ENCODE measurements at places on chromosomes 3 and 15.

DNA sequence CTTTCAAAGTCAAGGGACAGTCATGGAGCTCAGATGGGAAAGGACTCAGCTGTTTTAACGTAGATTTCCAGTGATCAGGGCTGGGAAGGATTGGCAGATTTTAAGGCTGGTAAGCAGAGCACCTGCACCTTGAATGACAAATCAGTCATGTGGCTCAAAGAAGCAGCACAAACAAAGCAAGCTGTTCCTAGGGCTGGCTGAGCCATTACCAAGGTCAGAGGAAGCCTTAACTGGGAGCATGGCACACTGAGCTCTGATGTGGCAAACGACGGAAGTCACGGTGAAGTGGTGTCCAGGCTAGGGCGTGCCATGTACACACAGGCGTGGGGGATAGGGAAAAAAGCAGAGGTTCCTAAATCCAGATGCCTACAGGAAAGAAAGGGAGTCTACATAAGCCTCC is 84.6 kb upstream of the PFN2 start:
- no peak for DNase-seq

GRCh38 chr15:76823890-76824289 is 81.2 kb downstream of the SCAPER start:
- no peak for DNase-seq

DNA sequence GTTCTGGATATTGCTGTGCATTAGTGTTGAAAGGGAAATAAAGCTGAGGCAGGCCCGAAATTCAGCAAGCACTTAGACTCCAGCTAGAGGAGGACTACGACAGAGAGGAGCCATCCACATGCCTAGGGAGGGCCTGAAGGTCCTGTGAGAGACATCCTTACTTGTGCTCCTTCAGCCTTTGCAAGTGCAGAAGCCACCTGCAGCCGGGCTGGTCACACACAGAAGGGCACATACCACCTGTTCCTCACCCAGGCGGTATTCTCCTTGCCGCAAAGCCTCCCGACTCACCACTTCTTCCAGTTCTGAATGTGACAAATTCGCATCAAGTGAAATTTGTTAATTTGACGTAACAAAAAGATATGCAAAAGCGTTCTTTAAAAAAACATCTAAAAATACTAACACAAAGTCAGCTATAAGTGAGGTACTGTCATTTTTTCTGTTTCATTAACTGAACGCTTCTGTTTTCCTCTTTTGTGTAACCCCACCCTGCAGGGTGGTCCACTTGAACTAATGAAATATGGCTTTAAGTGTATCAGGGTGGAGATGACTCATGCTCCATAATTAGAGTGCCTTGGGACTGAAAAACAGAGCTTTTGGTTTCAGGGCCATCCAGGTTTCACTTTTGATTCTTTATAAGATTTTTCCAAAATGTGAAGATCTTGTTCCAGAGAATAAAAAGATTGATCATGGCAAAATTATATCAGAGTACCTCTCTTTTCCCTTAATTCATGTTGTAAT is 467.9 kb upstream of the ATP11B start:
- no peak for DNase-seq

DNA sequence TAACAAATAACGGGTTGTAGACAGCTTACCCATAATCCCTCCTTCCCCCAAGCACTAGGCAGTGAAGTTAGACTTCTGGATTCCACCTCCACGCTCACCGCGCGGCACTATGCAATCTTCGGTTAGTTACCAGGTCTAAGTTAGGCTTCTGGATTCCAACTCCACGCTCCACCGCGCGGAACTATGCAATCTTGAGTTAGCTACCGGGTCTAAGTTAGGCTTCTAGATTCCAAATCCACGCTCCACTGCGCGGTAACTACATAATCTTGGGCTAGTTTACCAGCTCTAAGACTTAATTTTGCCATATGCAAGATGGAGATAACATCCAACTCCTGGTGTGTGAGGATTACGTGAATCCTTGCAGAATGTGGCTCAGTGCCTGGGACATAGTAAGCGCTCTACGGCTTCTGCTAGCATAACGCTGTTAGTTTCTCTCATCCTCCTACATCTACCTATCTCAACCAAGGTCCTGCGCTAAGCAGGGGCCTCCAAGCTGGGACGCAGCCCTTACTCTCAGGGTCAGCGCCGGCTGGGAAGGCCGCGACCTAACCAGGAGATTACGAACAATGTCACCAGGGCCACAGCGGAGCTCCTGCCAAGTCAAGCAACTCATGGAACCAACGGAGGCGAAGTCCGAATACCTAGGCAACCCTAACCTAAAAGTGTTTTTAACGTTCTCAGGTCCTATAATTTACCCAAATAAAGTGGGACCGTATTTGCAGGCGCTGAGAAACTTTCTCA is 497 bp upstream of the RPLP1 start:
- DNase-seq, result no peak

- DNase-seq, result no peak
Measured at GRCh38 chr15:94164202-94164807, 67.1 kb upstream of the MCTP2 start.

GRCh38 chr3:196220587-196220986 is 4.3 kb downstream of the SLC51A start:
- no peak for DNase-seq

DNA sequence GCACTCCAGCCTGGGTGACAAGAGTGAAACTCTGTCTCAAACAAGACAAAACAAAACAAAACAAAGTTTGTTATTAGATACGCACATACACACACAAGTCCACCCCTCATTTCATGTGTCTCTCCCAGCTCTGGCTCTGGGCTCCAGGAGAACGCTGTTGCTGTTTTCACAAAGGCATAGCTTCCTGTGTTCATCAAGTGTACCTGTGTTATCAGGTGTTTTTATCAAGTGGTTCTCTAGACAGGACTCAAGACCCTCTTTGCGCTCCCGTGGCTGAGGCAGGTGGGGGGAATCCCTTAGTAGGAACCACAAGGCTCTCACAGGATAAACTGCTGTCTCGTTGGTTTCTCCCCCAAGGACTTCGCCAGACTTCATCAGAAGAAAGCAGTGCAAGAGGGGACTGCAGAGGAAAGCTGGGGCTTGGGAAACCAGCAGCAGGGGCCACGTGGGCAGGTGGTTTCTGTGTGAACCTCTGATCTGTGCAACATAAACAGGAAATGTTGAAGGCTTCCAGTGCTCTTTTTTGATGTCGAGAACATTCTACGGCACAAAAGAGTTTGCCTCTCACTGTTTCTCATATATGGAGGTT is 6.9 kb upstream of the PPP1R2 start:
- DNase-seq, result peak; percentile 84

DNA sequence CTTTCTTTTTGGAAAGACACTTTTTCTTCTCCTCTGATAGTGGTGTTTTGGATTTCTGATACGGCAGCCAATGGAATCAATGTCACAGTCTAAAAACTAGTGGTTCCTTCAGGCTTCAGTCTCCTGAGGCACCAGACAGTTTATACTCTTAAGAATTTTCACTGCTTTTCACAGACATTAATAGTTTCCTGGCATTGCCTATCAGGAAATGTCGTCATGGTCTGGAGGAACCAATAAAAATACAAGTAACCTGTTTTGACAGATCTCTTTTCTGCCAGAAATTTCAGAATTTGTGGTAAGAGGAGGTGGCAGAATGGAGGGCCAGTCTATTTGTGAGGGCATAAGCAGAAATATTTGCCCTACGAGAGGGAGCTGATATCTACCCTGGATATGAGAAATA is 44.8 kb downstream of the FILIP1L start:
- DNase-seq, result no peak

DNA sequence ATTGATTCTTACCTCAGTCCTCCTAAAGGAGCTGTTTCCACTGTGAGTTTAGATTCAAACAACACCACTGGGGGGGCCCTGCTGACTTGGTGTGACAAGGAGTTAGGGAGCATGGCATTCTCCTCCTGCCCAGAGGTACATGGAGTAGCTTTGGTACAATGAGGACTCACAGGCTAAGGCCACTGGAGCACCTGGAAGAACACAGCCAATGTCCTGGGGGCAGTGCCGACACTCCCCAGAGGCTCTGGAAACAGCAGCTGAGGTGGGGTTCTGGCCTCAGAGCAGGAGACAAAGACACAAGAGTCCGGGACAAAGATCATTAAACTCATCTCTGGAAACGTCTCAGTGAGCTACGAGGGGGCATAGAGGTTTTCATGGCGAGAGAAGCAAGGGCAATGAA is 69.7 kb upstream of the POMGNT2 start:
- no peak for DNase-seq

DNA sequence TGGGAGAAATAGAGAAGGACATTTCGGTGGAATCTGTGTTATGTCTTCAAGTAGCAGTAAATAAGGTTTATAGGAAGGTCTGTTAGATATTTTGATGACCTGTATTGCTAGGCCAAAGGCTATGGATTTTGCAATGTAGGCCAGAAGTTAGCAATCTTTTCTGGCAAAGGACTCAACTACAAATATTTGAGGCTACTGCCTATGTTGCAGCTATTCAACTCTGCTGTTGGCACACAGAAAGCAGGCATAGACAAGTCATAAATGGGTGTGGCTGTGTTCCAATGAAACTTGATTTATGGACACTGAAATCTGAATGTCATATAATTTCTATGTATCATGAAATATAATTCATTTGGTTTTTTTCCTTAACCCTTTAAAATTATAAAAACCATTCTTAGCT is 438.7 kb upstream of the C2CD4B start:
- no peak for DNase-seq

DNA sequence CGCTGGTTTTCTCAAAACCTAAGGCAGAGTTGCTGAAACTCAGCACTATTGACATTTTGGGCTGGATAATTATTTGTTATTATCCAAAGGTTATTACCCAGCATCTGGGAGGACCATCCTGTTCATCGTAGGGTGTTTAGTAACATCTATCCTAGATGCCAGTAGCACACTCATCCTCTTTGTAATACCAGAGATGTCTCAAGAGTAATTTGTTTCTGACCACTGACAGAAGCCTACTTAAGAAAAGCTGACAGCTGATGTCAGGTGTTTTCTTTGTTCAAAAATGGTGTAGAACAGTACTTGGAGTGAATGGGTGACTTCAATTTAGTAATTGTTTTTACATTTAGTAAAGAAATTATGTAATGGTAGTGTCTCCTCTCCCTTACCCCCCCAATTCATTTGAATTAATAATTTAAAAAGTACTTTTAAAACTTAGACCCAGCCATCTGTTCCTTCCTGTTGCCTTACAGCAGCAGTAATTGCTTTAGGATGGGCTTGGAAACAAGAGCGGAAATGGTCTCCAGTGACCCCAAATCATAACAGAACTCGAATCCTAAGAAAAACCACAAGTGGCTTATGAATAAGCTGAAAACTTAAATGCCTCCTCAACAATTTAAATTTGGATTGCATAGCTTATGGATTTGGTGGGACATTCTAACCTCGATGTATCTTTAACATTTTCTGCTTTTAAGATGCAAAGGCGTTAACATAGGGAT is 105.4 kb downstream of the PTPRG start:
- no peak for DNase-seq

- DNase-seq, result no peak
Measured at GRCh38 chr15:81825136-81825535, 220.7 kb downstream of the MEX3B start.

- no peak for DNase-seq
Measured at GRCh38 chr3:81442758-81443456, 318.5 kb downstream of the GBE1 start.

DNA sequence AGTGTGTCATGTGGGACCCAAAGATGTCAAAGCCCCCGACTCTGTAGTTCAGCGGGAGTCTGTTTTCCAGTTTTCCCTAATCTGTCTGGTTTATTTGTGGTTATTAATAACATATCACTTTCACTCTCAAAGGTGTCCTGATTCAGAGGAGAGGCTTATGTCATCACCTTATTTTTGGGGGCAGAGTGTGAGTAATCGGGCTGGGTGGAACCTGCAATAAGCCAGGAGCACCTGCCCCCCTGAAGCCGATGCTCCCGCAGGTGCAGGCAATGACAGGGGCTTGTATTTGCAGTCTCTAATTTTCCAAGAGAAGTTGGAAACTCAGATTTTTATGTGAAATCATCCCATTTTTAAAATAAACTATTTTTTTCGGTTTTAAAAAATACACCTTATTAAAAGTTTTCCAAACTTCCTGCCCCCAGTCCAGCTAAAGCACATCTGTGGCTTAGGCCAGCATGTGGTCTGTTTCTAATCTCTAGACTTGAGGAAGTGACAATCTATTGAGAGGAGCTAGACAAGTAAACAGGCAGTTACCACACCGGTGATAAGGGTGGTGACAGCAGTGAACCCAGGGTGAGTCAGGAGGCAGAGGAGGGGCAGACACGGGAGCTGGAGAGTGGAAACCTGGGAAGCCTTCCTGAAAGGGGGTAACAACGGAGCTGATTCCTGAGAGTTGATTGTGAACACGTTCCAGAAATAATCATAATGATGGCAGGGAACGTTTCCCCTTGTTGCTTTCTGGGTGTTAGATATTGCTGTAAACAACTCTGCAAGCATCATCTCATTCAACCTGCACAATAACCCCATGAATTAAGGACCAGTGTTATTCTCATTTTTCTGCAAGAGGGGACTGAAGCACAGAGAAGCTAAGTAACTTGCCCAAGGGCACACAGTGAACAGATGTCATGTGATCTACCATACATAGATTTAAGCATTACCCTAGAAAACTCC is 37.2 kb downstream of the BHLHE40 start:
- DNase-seq, result no peak

DNA sequence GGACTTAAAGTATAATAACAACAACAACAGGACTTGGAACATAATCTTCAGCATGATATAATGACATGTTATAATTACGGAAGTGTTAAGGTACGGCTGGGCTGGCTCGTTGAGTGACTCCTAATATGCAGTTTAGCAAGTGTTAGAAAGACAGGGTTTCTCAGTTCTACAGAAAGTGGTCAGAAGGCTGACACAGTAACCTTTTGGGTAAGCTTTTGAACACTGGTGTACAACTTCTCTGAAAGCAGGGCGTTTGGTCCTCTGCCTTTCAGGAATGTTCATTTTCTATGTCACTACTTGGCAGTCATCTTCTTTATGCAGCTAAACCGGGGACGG is 133.3 kb upstream of the SLC2A2 start:
- DNase-seq, result no peak

- DNase-seq, result no peak
Measured at GRCh38 chr3:101778385-101779046, 495 bp upstream of the NXPE3 start.

DNA sequence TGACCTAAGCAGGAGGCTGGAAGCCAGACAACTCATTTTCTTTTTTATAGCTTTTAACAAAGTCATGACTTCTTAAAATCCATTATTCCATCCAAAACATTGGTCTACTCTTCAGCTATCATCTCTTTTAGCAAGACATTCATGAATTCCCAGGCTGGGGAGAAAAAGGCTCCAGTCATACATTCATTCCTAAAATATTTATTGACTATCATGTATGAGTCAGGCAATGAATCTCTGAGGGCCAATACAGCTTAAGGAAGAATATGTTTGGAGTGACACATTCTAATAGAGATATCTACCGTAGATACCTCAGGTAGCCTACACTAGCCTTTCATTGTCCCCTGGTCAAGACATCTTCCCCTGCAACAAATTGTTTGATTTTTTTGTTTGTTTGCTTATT is 196.4 kb upstream of the NANOGP8 start:
- no peak for DNase-seq

- DNase-seq, result no peak
Measured at GRCh38 chr3:3556078-3556477, 243.2 kb upstream of the LRRN1 start.

GRCh38 chr3:49295489-49296058 is 18.5 kb upstream of the C3orf62 start:
- peak; percentile 11 for DNase-seq

GRCh38 chr15:72916897-72917296 is 133.3 kb upstream of the ADPGK start:
- DNase-seq, result no peak
